ENCODE measurements at places on chromosomes 3 and 15.
A peak's percentile ranks its signal among the peaks of the same experiment; 100 is the strongest.

DNA sequence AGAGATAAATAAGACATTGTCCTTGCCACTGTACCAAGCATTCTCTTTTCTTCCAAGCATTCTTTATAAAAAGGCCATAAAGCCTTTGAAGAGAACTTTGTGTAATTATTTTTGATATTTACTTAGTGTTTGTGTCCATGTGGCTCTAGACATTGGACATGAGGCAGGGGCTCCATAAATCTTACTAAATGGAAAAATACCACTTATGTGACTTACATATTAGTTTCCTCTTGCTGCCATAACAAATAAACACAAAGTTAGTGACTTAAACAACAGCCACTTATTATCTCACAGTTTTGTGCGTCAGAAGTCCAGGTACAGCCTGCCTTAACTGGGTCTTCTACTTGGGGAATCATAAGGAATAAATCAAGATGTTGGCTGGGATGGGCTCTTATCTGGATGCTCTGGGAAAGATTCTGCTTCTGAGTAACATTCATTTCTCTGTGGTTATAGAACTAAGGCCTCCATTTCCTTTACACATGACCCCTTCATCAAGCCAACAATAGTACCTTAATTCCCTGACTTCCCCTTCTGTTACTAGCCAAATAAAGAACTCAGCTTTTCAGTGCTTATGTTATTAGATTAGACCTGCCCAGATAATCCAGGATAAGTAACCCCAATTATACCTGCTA is 59.9 kb upstream of the COL8A1 start:
- H3K4me1 ChIP-seq: no peaks in the 10 kb centered on the region
- no peak for DNase-seq
- no peak overlapping the region for H3K27ac ChIP-seq
- H3K27me3 ChIP-seq: no peaks in the 10 kb centered on the region
- no peak overlapping the region for H3K4me3 ChIP-seq
- no peaks in the 10 kb centered on the region for H3K36me3 ChIP-seq

DNA sequence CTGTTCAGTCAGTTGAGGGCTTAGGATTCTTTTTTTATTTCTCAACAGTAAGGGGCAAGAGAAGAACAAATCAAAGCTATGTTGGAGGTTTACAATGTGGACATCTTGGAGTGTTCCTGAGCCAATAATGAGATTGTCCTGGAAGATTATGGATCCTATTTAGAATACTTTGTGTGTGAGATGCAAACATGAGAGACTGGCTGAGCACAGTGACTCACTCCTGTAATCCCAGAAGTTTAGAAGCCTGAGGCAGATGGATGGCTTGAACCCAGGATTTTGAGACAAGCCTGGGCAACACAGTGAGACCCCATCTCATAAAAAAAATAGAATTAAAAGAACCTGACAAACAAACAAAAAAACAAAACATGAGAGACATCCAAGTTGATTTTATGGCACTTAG is 351.6 kb downstream of the GAP43 start:
- H3K4me1 ChIP-seq: no peaks in the 10 kb centered on the region
- H3K36me3 ChIP-seq: no peaks in the 10 kb centered on the region
- no peak overlapping the region for H3K4me3 ChIP-seq
- H3K27ac ChIP-seq: no peak overlapping the region

DNA sequence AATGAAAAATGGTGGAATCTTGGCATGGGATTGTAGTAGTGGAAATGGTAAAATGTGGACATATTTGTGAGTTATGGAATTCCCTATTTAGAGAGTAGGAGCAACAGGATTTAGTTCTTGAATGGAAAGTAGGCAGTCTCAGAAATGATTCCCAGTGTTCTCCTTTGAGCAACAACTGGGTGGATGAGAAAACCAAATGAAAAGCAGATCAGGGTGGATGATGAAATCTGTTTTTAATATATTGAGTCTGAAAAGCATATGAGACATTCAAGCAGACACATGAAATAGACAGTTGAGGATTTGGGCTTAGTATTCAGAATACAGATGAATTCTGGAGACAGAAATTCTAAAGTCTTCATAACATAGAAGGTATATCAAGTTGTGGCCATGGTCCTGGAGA is 451.3 kb downstream of the LPP start:
- H3K4me1 ChIP-seq: no peaks in the 10 kb centered on the region
- no peak overlapping the region for H3K4me3 ChIP-seq
- no peaks in the 10 kb centered on the region for H3K27me3 ChIP-seq
- no peak overlapping the region for H3K27ac ChIP-seq
- H3K36me3 ChIP-seq: peaks cover 21% of the 10 kb centered on the region
- no peak for DNase-seq

DNA sequence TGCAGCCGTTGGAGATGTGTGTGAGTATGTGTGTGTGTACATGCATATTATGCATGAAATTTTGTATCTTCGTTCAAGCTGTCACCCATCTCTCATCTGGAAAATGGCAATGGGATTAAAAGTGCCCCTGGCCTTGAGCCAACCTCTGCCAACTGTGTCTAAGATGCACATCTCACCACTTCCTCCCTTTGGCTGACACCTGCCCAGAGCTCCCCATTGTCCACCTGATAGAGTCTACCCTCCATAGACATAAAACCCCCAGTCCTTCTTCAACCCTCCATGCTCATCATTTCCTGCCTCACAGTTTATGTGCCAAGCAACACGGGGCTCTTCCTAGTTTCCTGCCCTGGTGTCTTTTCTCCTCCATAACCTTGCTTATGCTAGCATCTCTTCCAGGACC is 187.5 kb upstream of the HES1 start:
- no peaks in the 10 kb centered on the region for H3K36me3 ChIP-seq
- DNase-seq: no peak
- no peaks in the 10 kb centered on the region for H3K4me1 ChIP-seq
- peaks cover 53% of the 10 kb centered on the region for H3K27me3 ChIP-seq
- H3K27ac ChIP-seq: no peak overlapping the region
- no peak overlapping the region for H3K4me3 ChIP-seq

DNA sequence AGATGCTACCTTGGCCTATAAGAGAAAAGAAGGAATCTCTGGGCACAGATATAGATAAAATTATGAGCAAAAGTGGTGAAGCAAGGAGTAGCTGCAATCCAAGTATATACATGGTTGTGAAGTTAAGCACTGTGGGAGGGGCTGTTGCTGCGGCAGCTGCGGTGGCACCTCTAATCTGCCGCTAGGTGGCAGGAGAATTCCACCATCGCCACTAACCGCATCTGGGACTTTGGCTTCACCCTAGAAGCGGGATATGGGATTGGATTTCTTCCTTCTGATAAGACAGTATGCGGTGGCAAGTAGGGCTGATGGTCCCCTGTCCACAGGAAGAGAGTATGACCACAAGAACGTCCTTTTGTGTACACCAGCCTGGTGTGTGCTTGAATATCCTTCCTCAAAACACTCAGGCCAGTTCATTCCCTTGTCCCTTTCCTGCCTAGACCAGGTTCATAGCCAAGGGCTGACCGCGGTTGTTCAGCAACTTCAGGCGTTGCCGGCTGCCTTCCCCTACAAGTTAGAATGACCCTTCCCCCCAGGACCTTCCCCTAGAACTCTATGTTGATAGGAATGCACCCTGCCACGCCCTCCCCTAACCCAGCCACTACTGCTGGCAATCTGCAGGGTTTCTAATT is 5.1 kb downstream of the MAGEL2 start:
- peaks cover 11% of the 10 kb centered on the region for H3K27me3 ChIP-seq
- no peak overlapping the region for H3K27ac ChIP-seq
- no peak overlapping the region for H3K4me3 ChIP-seq

DNA sequence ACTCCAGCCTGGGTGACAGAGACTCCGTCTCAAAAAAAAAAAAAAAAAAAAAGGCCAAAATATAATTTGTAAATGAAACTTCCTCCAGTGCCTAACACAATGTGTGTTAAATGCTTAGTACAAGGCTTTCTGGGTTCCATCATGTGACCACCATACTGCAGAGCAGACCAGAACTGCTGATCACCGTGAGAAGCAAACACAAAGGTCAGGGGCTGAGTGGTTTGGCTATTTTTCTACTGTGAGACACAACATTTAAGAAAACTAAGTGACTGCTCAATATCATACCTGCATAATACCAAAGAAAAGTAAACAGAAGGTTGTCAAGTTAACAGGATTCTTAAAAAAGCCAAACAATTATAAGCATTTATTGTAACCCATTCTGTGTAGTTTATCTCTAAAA is 13.2 kb downstream of the ABCC5 start:
- peaks cover 10% of the 10 kb centered on the region for H3K36me3 ChIP-seq
- DNase-seq: no peak
- H3K4me3 ChIP-seq: no peak overlapping the region
- no peak overlapping the region for H3K27ac ChIP-seq
- no peaks in the 10 kb centered on the region for H3K27me3 ChIP-seq
- peaks cover 10% of the 10 kb centered on the region for H3K4me1 ChIP-seq

GRCh38 chr15:47410247-47410646 is 307.1 kb upstream of the SEMA6D start:
- H3K36me3 ChIP-seq: no peaks in the 10 kb centered on the region
- no peak overlapping the region for H3K4me3 ChIP-seq
- no peak for DNase-seq
- no peaks in the 10 kb centered on the region for H3K4me1 ChIP-seq
- no peak overlapping the region for H3K27ac ChIP-seq

DNA sequence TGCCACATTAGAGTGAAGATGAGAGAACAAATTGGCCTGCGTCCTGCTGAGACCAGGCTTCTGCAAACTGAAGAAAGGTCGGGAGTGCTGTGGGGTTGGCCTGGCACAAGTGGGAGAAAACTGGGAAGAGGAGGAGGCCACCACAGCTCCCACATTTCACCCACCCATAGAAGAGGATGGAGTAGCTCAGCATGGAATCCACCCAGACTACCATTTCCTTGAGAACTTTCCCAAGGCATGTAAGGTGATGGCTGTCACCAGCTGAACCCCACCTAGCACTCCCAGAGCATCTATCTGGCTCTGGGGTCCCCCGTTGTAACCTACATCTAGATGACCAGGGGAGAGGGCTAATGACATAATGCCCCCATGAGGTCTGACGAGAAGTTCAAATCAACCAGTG is 120.4 kb upstream of the TRIM42 start:
- no peak overlapping the region for H3K4me3 ChIP-seq
- H3K36me3 ChIP-seq: no peaks in the 10 kb centered on the region
- no peaks in the 10 kb centered on the region for H3K4me1 ChIP-seq
- DNase-seq: no peak
- H3K27ac ChIP-seq: no peak overlapping the region

DNA sequence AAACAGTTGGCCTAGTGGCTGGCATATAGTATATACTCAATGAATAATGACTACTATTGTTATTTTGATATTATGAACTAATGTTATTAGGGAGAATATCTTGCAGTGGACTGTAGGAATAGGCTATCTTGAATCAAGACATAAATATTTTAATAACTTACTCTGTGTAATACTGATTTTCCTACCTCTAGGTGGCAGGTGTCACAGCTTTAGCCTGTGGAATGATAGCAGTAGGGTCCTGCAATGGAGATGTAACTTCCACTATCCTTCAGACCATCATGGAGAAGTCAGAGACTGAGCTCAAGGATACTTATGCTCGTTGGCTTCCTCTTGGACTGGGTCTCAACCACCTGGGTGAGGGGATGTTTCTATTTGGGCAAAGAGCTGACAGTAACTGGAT is 6.5 kb downstream of the PSMD2 start:
- H3K27me3 ChIP-seq: no peaks in the 10 kb centered on the region
- peaks cover 6% of the 10 kb centered on the region for H3K4me1 ChIP-seq
- no peak overlapping the region for H3K4me3 ChIP-seq
- peaks cover 71% of the 10 kb centered on the region for H3K36me3 ChIP-seq
- no peak overlapping the region for H3K27ac ChIP-seq

GRCh38 chr3:123353850-123354233 is 95.0 kb downstream of the ADCY5 start:
- no peaks in the 10 kb centered on the region for H3K36me3 ChIP-seq
- no peaks in the 10 kb centered on the region for H3K4me1 ChIP-seq
- no peak overlapping the region for H3K27ac ChIP-seq

DNA sequence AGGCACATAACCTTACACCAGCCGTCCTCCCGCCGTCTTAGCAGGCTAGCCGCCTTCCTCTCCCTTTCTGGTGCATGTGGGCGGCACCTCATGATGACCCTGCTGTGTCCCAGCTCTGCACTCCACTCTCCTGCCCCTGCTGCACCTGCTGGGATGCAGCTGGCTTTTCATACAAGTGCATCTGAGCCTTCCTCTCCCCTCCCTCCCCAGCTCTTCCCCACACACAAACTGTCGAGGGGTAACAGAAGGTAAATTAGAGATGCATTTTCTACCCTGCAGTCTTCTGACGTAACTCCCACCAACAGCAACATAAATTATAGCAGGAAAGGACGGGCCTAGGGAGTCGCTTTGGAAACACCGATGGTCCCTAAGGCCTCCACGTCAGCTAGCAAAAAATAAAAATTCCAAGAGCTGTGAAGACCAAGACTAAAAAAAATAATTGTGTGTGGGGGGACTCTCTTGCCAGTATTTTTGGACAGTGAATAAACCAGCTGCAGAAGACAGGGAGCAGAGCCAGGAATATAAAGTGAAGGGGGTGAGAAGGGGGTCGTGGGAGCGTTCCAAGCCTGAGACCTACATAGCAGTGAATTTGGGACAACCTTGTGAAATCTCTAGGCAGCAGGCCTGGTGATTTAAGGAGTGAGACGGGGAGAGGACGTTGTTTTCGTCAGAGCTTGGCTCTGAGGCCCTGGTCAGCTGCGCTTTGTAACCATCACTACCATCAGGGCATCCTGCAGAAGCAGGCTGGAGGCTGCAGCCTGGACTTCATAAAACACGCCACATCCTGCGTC is 216.2 kb downstream of the ADAMTS17 start:
- H3K36me3 ChIP-seq: peaks cover 9% of the 10 kb centered on the region
- H3K4me3 ChIP-seq: no peak overlapping the region
- no peaks in the 10 kb centered on the region for H3K27me3 ChIP-seq
- peak overlapping the region; percentile 22 for H3K27ac ChIP-seq

GRCh38 chr3:127751782-127752181 is 70.5 kb downstream of the MGLL start:
- no peak overlapping the region for H3K4me3 ChIP-seq
- no peak overlapping the region for H3K27ac ChIP-seq
- DNase-seq: no peak
- no peaks in the 10 kb centered on the region for H3K36me3 ChIP-seq

DNA sequence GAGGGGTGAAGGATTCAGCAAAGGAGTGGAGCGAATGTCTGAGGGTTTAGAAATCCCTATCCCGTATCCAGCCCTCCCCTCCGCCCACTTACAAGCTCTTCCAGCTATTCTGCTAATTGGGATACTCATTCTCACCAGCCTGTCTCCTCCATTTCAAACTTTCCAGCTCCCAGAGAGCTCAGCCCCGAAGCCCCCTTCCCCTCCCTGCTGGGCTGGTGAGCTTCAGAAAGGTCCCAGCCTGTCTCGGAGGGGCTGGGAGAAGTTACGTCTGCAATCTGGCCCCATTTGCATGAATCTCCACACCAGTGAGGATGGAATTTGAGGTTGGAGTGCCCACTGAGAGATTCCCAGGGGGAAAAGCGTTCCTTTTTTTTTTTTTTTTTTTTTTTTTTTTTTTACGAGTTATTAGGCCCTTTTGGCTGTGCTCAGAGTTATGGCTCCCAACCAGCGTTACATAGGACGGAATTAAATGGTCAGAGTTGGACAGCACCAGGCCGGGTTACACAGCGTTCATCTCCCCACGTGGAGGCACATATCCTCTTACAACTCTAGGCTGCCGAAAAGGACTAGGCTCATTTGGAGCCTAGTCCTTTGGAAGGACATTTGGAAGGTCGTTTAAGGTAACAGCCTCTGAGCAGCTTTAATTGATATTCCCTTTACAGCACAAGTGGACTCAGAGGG is 34.6 kb downstream of the FGD5 start:
- H3K27ac ChIP-seq: no peak overlapping the region
- peaks cover 20% of the 10 kb centered on the region for H3K4me1 ChIP-seq
- no peak overlapping the region for H3K4me3 ChIP-seq
- no peak for DNase-seq

GRCh38 chr3:45746777-45747622 is 49.3 kb downstream of the SLC6A20 start:
- H3K4me1 ChIP-seq: peaks cover 6% of the 10 kb centered on the region
- DNase-seq: no peak
- no peaks in the 10 kb centered on the region for H3K27me3 ChIP-seq
- no peak overlapping the region for H3K27ac ChIP-seq
- no peak overlapping the region for H3K4me3 ChIP-seq
- H3K36me3 ChIP-seq: peaks cover 28% of the 10 kb centered on the region

All from activated naive CD4-positive, alpha-beta T cell treated with anti-CD3 and anti-CD28 coated beads, Interleukin-2, amount 10 ng/mL, durations not matched to agents 7 days and 5 days (primary cell).